AML-193 (cell line): ENCODE measurements at places on chromosomes 13 and 19.

DNA sequence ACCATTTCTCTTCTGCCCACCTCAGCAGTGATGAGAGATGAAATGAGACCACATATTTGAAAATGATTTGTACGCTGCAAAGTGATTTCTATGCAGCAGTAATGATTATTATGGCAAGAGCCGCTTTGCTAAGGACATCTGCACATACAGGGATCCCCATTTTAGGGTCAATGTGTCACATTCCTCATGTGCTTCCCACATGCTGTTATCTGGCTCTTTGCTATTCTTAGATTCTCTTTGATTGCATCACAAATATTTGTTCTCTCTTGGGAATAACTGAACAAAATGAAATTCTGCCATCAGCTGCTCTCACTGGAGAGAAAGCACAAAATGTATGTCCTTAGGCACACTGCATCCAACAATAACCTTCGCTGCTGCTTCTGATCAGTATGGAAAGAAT lies 209.5 kb upstream of the IPO5 start:
- DNase-seq: no peak

DNA sequence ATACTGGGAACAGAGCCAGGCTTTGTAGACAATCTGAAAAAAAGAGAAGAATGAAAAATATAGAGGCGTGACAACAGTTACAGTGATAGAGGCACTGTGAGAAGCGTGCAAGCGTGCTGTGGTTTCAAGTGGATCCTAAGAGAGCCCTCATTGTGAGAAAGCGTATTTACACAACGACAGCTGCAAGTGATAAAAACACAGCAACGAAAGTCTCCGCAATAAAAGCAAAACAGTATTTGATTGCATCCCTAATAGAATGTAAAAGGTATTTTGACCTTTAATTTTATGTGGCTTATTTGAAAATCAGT lies 642.7 kb upstream of the ARGLU1 start:
- no peak for DNase-seq

- DNase-seq: peak; percentile 93
These were observed 8.6 kb downstream of the C19orf81 start for GRCh38 chr19:50657712-50658440.

DNA sequence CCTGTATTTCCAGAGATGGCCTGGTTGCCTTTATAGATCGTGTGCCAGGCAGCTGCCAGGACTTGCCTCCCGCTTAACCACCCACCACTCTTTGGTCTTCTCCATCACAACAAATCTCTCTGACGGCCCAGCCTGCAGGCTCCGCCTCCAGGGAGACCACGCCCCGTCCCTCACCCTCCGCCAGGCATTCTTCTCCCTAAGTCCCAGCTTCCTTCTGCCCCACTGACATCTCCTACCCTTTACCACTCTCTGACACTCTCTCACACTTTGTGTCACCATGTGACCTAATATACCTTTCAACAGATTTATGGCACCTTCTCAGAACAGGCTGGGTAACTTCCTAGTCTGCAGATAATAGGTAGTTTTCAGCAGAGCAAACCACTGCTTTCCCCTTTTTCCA lies 95.1 kb downstream of the CAB39L start:
- DNase-seq: no peak

- no peak for DNase-seq
These were observed 246.5 kb upstream of the TMTC4 start for GRCh38 chr13:100921139-100921538.

DNA sequence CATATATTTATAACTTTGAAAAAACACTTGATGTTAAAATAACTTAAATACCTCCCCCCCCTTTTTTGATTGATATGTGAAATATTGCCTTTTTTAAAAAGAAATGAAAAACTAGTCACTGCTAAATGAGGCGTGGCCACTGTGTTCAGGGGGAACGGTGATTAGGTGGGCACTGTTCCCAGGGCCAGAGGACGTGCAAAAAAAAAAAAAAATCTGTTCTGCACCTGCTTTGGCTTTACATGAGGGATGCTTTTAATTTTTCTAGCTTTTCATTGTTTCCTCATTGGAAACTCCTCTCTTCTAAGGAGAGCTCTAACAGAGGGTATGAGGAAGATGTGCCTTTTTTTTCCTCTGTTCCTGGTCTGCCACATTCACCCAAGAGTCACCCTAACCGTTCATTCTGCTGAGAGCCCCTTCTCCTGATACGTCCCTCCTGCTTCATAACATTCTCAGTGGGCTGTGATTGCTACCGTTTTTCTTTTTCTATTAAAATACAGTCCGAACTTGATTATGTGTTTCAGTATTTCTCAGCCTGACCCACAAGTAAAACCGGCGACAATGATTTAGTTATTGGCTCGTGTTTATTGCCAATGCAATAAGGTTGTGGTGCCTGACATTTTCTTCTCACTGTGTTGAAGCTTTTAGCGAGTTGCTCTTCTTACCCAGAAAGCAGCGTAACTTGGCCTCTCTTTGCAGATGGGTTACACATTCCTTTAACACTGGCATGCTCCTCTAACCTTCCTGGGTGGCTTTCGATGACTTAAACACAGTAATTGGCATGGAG lies 64.8 kb upstream of the ZNF536 start:
- DNase-seq: no peak
